Stimulated activated CD4-positive, alpha-beta T cell treated with anti-CD3 and anti-CD28 coated beads, Interleukin-4, amount 100 ng/mL, for 48 hours (primary cell): ENCODE measurements at places on chromosomes 12 and 14.

- DNase-seq: no peak
These were observed 209.6 kb downstream of the ADGRD1 start for GRCh38 chr12:131163189-131163738.

DNA sequence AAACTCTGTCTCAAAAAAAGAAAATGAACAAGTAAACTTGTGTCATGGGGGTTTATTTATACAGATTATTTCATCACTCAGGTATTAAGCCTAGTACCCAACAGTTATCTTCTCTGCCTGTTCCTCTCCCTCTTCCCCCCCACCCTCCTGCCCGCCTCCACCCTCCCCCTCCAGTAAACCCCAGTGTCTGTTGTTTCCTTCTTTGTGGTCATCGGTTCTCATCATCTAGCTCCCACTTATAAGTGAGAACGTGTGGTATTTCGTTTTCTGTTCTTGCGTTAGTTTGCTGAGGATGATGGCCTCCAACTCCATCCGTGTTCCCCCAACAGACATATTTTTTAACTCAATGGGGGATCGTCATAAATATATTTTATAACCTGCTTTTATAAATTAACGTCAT lies 12.3 kb downstream of the IL31 start:
- DNase-seq: no peak

DNA sequence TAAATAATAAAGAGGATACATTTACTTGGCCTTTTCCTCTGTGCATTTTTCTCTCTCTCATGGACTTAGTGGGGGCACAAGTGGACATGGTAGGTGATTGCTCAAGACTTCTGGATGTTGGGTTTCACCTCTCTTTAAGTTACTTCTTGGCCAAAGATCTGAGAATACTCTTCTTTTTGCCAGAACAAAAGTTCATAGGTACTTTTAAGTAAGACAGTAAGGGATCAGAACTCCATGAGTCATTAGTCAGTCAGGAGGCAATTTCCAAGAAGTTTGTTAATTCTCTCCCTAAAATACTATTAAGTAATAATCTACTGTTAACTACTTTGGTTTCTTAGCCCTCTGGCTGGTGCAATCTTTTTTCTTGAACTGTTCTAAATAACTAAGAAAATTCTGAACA lies 84.2 kb downstream of the GRIP1 start:
- no peak for DNase-seq

DNA sequence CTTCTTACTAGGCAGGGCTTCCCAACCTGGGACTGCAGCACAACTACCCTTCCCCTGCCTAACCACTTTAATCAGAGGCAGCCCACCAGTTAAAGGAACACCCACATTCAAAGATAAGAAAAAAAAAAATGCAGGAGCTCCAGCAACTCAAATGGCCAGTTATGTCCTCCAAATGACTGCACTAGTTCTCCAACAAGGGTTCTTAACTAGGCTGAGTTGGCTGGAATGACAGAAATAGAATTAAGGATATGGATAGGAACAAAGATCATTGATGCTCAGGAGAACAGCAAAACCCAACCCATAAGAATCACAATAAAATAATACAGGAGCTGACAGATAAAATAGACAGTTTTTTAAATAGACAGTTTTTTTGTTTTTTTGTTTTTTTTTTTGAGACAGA lies 154.2 kb downstream of the PLCZ1 start:
- no peak for DNase-seq

- no peak for DNase-seq
These were observed 29.6 kb downstream of the TMX1 start for GRCh38 chr14:51269634-51270033.

DNA sequence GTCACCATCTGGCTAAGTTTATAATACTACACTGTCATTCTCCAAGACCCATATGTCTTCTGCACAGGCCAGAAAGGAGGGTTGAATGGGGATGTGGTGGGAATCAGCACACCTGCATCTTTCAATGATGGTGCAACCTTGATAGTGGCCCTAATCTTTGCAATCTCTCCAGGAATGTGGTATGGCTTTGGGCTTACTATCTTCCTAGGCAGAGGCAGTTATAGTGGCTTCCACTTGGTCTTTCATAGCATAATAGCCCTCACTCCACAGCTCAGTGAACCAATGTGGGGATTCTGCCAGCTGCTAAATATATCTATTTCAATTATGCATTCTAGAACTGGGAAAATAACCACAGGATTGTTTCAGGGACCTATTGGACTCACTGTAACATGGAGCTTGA lies 61.8 kb upstream of the ATP2B1 start:
- no peak for DNase-seq

GRCh38 chr12:98371419-98371818 lies 144.0 kb upstream of the TMPO start:
- no peak for DNase-seq

DNA sequence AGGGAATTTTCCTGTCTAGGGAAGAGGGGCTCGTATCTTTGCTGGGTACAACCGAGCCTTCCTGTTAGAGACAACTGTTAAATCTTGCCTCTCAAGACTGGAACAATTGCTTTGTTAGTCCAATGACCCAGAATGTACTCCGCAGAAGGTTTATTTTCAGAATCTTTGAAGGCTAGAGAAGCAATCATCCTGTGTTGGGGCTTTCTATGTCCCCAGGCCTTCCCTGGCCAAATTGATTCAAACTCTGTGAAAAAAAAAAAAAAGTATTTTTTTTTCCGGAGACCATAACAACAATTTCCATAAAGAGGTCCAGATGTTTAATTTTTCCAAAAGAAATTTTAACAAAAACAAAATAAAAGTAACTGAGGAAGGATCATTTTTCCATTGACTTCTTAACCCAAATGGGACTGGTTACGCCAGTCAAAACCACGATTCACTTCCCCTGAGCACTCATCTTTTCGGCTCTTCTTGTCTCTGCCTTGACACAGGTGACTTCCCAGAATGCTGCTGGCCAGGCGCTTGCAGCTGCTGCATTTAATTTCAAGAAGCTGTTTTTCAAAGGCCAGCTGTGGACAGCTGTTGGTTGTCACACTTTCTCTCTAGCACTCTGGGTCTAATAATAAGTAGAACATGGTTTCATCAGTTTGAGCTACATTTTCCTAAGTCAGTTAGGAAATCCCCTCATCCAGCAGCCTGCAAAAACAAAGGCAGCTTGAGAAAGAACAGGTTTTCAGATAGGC lies 81.6 kb upstream of the MANSC4 start:
- no peak for DNase-seq

GRCh38 chr12:1933342-1934051 lies 15.0 kb upstream of the CACNA2D4 start:
- DNase-seq: no peak

DNA sequence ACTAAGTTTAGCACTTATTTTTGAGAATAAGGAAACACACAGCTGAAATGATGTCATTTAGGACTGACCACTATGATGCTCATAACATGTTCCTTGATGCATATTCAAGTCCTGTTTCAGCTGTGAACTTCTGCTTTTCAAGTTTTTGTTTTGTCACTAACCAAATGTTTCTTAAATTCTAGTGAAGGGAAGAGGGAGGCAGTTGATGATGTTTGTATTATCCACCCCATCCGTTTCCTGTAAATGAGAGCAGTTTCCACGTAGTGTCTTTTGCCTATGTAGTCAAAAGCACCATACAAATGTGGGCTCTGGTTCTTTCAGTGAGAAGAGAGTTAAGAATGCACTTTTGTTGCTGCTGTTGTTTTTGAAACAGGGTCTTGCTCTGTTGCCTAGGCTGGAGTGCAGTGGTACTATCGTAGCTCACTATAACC lies 491.8 kb downstream of the PCNX1 start:
- DNase-seq: no peak

GRCh38 chr12:106687672-106688071 lies 86.8 kb upstream of the RIC8B start:
- DNase-seq: no peak

DNA sequence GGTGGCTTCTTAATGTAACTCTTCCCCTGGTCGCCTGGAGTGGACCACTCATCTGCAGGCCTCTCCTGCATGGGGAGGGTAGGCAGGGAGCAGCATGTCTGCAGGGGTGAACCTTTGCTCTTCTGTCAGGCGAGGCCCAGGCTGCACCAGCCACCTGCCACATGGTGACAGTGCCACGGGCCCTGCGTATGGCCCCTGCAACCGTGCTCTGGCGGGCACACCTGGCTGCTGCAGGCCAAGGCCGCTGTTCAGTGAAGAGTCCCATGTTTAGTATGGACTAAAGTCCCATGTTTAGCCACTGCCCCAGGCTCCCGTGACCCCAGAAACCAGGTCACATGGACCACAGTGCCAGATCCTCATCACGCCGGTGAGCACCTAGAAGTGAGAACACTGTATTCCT lies 187.0 kb downstream of the ADGRD1 start:
- DNase-seq: no peak

- DNase-seq: no peak
These were observed 196.7 kb downstream of the ZFP36L1 start for GRCh38 chr14:68596211-68596610.

GRCh38 chr14:44081146-44081545 lies 425.9 kb downstream of the FSCB start:
- no peak for DNase-seq

GRCh38 chr12:127459687-127460086 lies 807.3 kb upstream of the TMEM132C start:
- no peak for DNase-seq

DNA sequence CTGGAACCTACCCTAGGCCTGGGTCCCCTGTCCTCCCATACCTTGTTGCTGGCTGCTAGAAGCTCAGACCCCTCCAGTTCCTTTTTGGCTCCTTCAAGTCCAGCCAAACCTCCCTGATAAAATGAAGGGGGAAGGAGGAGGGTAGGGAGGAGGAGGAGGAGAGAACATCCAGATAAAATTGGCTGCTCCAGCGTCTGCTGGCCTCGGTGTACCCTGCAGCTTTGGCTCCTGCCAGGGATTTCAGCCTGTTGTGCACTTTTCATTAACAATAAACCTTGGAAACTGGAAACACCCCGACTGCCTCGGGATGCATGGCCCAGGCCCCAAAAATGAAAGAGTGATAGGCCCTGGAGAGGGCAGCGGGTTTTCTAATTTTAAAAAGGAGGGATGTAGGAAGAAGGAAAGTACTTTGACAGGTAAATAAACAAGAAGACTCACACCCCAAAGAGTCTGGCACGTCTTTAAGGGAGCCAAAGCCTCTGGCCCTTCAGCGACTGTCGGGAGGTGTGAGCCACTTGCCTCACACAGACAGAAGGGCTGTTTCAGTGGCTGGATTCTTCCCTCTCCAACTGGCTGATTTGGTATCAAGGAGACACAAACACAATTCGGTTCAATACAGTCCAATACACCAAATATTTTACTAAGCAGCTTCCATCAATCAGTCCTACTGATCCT lies 49.8 kb downstream of the NUAK1 start:
- DNase-seq: no peak

GRCh38 chr12:85188619-85189018 lies 91.4 kb upstream of the ALX1 start:
- no peak for DNase-seq

DNA sequence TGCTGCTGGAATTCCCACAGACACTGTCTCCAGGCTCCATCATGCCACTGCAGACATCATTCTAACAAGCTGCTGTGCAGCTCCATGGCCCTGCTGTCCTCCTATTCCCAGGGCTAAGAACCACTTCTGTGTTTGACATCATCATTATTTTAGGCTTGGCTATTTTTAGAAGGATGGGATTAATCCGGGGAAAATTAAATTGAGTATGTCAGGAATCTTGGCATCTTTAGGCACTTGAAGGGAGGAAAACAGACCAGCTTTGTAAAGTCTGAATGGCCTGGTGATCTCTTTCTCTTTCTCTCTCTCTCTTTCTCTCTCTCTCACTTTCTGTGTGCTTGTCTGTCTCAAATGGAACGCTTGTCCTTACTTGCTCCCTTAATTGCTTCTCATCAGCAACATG lies 568.3 kb upstream of the FLRT2 start:
- no peak for DNase-seq

DNA sequence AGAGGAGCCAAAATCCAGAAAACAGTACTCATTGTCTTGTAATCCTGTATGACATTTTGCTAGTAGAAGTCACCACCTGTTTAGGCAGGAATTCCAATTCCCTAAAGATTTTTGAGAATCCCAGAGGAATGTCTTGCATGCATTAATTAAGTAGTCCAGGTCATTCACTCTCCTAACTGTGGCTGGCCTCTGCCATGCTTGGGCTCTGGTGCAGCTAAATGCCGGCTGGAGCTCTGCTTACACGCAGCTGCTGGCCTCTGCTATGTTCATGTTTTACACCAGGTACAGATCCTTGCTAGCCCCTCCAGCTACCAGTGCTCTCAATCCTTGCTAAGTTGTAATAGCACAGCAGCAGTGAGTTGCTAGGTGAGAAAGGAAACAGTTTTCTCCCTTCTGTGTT lies 16.3 kb upstream of the HIF1A start:
- no peak for DNase-seq

DNA sequence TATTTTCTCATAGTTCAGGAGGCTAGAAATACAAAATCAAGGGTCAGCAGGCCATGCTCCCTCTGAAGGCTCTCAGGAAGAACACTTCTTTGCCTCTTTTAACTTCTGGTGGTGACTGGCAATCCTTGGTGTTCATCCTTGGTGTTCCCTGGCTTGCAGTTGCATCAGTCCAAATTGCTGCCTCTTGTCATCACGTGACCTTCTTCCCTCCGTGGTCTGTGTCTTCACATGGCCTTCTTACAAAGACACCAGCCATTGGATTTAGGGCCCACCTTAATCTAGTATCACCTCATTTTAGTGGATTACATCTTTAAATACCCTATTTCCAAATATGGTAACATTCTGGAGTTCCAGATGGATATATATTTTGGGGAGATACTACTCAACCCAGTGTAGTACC lies 7.5 kb upstream of the LRRC9 start:
- DNase-seq: no peak

GRCh38 chr14:69539631-69540410 lies 34.9 kb downstream of the CCDC177 start:
- DNase-seq: no peak

DNA sequence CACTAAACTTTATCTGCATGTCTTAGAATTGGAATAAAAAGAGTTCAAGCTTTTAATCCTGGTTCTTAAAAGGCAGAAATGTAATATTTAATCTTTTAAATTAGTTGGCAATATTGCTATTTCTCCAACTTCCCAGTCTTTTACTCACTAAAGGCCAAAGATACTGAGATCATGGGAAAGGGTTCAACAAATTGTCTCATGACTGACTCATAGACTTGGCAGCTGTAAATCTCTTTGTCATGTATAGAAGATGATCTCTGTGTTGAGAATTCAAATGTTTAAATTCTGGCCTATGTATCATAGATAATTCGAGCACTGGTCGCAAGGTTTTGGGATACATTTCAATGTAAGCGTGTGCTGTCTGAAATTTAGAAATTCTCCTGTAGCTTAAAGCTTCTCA lies 40.1 kb upstream of the STRAP start:
- no peak for DNase-seq

GRCh38 chr12:75883241-75883640 lies 148.3 kb downstream of the PHLDA1 start:
- DNase-seq: no peak
